Non-pigmented ciliary epithelial cell (primary cell): ENCODE measurements at places on chromosomes 4 and X.

GRCh38 chrX:2414384-2414783 lies 86.4 kb downstream of the DHRSX start:
- no peak for DNase-seq

- DNase-seq, result no peak
Observed at GRCh38 chr4:112075906-112076305, 69.3 kb upstream of the FAM241A start.

- no peak for DNase-seq
Observed at GRCh38 chr4:102564399-102565059, 63.4 kb downstream of the NFKB1 start.

DNA sequence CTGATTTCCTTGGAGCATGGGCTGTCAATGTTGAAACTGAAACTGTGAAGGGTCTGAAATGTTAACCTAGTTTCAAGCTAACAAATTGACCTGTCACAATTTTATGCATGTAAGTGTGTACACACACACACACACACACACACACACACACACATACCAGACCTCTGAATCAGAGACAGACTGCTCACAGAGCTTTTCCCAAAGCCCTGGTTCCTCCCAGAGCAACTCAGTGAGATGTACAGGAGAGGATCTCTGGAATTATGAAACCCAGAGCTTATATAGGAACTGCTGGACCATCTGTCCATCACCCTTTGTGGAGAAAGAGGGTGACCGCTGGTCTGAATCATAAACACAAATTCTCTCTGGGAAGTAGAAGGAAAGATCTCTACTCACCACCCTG lies 228.1 kb upstream of the PRPS2 start:
- no peak for DNase-seq
